ENCODE measurements at places on chromosomes 13 and 19.

DNA sequence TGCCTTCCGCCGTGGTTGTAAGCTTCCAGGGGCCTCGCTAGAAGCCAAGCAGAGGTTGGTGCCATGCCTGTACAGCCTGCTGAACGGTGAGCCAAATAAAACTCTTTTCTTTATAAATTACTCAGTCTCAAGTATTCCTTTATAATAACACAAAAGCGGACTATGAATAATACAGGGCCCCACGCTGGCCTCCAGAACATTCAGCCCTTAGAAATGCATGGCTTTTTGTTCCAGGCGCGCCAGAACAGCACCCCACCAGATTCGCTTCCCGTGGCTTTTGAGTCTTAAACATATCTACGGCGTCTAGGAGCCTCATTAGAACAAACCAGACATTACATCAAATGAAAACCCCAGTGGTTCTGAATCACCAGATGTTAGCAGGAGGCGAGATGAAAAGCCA is 75.1 kb downstream of the SLC15A1 start:
- no peak for DNase-seq

DNA sequence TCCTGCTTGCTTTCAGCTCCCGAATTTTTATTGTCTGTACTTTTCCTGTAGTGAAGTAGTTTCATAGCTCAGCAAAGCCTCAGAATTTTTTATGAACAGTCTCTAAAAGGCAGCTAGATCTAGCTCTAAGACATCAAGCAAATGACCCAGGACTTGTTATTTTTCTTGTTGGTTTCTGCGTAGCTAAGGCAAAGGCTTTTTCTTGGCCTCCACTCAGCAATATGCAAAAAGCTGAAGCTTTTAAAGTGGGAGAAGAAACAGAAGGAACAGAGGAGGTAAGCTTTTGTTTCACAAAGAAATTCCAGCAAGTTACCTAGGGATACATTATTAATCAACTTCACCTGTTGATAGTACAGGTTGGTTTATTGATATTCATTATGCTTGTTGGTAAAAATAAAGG is 235.9 kb downstream of the PCDH20 start:
- DNase-seq, result no peak

DNA sequence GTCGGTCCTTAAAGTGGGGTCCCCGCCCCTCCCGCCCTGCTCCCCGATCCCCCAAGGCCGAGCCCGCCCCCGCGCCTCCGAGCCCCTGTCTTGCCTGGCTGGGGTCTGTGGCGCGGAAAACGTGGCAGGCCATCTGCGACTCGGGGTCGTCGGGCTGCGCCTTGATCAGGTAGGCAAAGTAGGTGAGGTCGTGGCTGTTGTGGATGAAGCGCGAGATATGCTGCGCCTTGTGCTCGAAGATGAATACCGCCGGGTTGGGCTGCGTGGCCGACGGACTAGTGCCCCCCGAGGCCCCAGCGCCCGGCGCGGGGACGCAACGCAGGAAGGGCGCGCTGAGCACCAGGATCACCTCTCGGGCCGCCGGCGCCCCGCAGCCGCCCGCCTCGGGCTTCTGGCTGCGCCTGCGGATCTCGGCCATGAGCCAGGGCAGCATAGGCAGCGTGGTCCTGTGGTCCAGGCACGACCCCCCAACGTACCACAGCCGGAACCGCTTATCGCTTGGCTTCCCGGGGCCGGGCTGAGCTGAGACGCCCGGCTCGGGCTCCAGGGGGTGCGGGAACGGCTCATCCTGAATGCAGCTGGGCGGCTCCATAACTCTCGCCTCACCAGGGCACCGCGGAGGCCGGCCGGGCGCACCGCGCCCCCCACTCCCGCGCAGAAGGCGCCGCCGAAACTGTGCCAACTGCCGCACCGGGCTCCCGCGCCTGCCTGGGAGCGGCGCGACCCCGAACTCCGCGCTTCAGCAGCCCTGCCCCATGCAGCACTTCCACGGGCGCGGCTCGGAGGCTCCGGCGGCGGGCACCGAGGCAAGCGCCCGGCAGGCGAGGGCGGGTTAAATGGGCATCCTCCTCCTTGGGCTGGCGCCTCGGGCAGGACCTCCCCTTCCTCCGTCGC is 546 bp downstream of the TBC1D4 start:
- DNase-seq, result peak; percentile 50

- DNase-seq, result no peak
Measured at GRCh38 chr13:48961379-48961778, 14.3 kb upstream of the FNDC3A start.

GRCh38 chr13:99698816-99699099 is 197.5 kb downstream of the TM9SF2 start:
- DNase-seq, result no peak

DNA sequence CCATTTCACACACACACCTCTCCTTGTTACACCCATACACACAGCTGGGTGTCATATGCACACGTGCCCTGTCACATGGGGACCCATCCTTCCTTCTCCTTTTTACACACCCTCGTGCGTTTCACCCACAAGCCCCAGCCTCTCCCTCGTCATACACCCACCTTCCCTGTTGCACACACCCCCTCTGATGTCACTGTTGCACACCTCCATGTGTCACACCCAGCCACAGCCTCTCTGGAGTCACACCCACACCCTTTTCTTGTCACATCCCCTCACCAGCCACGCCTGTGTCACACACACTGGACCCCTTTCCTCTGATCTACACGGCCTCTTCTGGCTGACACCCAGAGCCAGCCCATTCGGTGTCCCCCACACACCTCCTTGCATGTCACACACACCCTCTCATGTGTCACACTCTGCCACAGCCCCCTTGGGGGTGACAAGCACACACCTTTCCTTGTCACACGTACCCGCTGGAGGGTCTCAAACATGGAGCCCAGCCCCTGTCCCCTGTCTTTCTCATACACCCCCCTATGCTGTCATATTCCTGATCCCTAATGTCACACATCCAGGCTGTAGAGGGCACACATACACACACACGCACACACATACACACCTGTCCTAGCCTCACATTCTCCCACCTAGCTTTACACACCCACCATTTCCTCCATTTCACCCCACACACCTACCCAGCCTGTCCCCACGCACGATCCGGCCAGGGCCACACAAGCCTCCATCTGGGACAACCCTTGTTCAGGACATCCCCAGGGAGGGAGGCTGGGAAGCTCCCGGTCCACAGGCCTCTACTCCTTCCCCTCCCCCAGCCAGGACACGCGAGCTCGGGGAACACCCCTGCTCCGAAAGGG is 1.4 kb downstream of the NOVA2 start:
- peak; percentile 32 for DNase-seq

- DNase-seq, result no peak
Measured at GRCh38 chr19:16420336-16420676, 51.5 kb downstream of the EPS15L1 start.

DNA sequence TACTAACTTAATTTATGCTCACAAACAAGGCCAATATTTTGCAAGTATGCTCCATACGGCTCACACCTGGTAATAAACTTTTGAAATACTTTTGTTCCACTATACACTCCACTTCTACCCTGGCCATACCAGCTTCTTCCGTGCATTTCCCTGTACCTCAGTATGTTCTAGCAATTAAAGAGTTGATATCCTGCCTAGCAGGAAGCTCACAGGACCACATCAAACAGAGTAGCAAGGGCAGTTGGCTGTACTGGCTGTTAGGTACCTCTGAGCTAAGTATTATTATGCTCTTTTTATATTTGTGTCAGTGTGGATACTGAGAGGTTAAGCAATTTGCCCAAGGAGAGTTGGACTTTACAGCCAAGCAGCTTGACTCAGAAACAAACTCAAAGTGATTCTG is 257.7 kb downstream of the SLITRK6 start:
- no peak for DNase-seq

DNA sequence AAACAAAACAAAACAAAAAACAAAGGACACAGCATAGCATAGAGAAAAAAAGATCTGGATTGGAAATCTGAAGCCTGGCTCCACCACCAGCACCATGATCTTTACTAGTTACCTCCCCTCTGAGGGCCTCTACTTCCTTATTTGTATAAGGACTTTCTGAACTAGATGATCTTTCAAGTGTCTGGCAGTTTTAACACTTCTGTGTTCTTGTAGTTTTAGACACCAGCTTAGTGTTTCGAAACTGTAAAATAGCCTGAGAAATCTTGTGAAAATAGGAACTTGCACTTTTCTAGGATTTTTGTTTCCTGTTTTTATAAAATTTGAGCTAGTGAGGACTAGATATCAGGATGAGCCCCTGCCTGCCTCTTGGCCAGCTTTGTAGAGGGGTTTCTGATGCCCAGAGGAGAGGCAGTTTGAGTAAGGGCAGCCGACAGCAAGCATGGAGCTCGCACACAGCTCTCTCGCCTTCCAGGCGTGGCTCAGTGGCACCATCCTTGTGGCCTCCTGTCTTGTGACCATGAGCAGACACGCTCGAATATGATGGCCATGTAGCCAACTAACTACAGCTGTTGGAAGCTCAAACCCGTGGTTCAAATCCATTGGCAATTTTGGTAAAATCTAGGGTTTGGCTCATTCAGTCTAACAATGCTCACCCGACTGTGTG is 319.0 kb downstream of the KCNRG start:
- peak; percentile 60 for DNase-seq

GRCh38 chr13:20411638-20412342 is 113.9 kb downstream of the CRYL1 start:
- peak; percentile 61 for DNase-seq

GRCh38 chr19:4676955-4677731 is 7.0 kb upstream of the MYDGF start:
- DNase-seq, result peak; percentile 76

Measured in hematopoietic multipotent progenitor cell treated with erythropoietin and hydrocortisone succinate and interleukin-3 and kit ligand, for 6 days (in vitro differentiated cells).